ENCODE measurements at places on chromosomes 4 and X.

DNA sequence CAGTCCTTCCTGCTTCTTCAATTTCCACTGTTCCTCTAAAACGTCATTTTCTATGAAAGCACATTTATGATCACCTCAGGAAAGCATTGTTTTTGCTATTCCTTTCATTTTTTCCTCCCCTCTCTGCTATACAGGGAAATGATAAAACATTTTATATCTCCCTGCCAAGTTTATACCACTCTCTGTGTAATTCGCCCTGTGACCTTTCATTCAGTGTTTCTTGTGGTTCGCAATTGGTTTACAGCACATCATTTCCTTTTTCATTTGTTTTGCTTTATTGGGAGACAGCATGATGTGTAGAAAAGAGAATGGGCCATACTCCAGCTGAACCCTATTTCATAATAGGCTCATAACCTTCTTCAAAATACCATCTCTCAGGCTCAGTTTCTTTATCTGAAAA lies 99.9 kb upstream of the RAPGEF2 start:
- no peak for DNase-seq

- no peak for DNase-seq
Observed at GRCh38 chrX:139889760-139890159, 43.1 kb downstream of the ATP11C start.

GRCh38 chr4:1986578-1987210 lies 22.1 kb downstream of the NELFA start:
- DNase-seq, result no peak

DNA sequence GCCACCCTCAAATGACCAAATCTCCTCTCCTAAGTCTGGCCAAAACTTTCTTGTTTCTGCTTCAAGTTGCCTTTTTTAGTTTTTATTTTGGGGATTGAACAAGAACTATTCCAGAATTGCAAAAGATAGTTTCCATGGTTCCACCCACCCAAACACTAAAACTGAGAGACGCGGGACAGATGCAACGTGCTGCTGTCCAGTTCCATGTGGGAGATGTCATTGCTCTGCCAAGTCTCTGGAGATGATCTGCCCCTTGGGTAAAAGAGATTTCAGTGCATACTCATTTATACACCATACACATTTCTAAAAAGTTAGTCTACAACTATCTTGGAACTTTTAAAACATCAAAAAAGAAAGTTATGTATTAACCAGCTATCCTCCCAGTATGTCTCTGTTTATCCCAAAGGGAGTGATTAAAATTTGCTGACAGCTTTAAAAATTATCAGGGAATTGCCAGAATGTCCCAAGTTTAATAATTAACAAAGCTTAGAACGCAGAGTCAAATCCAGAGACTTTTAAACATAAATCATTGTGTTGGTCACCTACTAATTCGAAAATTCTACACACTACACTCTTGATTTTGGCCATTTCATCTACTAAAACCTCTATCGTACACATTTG lies 3.2 kb downstream of the MAOB start:
- DNase-seq, result no peak

DNA sequence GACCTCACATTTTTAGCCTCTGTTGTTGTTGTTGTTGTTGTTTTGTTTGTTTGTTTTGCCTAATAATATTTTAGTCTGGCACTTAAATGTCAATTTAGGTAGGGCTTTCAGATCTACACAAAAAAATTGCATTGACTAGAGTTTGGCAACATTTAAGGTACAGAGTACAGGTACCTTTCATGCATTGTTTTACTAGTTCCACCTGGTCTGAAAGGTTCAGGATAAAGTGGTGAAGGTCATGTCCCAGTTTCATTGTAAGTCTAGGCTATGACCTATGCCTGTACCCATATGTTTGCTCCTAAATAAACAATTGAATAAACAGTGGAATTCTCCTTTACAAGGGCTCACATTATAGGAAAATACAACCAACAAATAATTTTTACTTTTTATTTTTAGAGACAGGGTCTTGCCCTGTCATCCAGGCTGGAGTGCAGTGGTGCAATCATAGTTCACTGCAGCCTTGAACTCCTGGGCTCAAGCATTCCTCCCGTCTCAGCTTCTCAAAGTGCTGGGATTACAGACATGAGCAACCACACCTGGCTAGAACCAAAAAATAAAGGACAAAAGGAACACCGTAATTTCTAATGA lies 13.8 kb downstream of the RNF128 start:
- DNase-seq, result no peak

- DNase-seq, result no peak
Observed at GRCh38 chrX:72280321-72280845, 3.3 kb upstream of the RPS4X start.

- no peak for DNase-seq
Observed at GRCh38 chr4:5128569-5128968, 77.3 kb downstream of the STK32B start.

Measured in activated T-helper 1 cell treated with anti-CD3 and anti-CD28 coated beads, Interleukin-2, amount 50 U/mL, for 16 hours (primary cell).